ENCODE measurements at places on chromosomes 2 and 18.

- no peak for DNase-seq
Measured at GRCh38 chr18:48959921-48960920, 9.5 kb upstream of the SMAD7 start.

DNA sequence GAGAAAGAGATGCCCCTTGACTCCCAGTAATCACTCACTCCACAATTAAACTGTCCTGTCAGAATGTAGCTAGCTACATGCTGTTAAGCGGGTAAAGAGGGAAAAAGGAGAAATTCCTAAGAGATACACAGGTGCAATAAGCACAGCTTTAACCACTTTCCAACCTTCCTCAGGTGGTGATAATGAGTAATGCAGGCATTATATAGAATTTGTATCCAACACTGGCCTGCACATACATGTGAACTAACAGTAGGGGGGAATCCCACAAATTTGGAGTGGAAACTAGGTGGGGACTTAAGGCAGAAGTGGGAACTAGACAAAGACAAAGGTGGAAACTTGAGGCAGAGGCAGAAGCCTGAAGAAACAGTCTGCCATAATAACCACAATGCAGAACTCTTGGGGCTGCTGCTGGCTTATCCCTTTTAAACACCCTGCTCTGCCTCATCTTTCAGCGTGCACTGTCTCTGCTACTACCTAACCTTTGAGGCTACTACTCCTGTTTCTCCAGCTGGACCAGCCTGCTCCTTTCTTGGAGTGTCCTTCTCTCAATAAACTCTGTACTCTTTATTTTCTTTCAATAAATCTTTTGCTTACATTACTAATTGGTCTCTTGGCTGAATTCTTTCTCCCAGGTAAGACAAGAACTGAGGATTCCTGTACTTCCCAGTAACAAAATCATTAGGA lies 259.7 kb downstream of the PDE11A start:
- no peak for DNase-seq

DNA sequence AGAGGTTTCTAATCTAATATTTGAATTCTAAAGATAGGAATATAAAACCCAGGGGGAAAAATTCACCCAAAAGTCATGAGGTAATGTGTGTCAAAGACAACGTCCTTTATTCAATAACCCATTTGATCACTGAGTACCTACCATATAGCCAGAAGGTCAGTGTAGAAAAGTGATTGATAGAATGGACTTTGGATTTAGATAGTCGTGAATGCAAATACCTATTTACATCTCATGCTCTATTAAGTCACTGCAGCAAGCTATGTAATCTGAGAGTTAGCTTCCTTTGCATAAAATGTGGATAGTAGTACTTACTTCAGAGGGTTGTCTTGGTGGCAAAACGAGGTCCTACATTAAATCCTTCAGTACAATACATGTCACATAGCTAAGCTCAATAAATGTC lies 27.8 kb upstream of the TRIB2 start:
- no peak for DNase-seq

DNA sequence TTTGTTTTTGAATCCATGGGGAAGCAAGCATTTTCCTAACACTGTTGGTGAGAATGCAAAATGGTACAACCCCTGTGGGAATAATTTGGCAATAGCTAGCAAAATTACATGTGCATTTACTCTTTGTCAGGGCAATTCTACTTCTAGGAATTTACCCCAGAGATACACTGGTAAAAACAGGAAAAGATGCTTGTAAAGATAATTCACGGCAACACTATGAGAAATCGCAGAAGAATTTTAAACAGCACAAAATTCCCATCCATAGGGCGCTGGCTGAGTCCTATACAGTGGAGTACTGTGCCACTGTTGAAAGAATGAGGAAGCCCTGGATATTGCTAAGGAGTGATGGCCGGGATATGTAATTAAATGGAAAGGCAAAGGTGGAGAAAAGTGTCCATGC lies 75.8 kb downstream of the DGKD start:
- DNase-seq, result no peak

DNA sequence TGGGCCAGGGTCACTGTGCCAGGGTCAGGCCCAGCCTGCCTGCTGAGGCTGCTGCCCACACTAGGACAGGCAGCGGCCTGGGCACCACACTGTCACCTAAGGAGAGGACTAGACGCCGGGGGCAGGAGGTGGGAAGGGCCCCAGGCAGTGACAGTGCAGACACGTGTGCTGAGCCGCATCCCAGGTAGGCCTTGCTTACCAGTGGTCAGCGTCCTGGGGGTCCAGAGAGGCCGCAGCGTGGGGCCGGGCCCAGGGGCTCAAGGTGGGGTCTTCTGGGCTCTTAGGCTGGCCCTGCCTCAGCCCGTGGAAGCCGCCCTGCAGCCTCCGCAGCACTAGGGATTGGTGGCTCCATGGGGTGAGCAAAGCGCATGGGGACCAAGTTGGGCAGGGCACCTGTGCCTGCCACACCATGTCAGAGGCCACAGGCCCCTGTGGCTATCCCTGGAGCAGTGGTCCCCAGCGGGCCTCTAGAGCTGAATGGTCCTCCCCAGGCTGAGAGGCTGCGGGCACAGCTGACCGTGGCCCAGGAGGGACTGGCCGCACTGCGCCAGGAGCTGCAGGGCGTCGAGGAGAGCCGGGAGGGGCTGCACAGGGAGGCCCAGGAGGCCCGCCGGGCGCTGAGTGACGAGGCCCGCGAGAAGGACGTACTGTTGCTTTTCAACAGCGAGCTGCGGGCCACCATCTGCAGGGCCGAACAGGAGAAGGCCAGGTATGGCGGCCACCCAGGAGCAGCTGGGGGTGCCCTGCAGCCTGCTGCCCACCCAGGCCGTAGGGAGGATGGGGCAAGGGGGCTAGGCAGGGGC lies 35.2 kb upstream of the SNED1 start:
- no peak for DNase-seq

DNA sequence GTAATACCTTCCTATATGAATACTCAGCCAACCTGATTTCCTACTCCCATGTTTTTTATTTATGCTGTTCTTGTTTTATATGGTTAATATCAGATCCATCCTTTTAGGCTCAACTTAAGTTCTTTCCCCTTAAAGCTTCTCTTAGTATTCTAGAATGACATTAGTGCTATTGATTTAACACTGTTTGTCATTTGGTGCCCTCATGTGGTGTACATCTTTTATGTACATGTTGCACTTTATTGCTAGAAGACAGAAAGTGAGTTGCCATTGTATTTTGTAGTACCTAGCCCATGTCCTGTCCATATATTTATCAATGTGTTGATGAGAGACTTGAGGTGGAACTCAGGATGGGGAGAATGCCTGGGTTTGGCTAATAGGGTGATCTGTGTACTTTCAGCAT lies 2.5 kb downstream of the HTRA2 start:
- DNase-seq, result peak; percentile 30

DNA sequence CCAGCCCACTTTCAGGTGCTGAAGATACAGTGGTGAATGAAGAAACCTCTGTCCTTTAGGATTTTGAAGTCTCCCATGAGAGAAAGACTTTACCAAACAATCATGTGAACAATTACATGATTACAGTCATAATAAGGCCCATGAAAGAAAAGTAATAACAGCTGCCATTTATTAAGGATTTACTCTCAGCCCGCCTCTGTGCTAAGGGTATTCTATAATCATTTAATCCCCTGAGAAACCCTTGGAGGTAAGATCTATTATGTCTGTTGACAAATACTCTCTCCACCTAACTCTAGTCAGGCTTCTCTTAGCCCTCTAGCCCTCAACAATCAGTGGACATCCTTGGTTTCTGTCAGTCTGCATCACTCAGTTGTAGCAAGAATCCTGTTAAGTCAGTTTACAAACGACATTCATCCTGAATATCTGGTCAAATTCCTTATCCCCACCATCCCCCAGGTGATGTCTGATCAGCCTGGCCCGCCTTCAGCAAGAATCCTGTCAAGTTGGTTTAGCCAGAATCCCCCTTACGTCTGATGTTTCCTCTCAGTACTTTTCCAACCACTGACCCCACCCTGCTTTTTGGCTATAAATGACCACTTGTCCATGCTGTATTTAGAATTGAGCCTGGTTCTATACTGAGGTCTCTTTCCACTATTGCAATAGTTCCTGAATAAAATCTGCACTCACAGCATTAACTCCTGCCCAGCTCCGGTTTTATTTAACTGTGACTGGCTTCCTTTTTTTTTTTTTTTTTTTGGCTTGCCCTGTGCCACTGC lies 12.2 kb upstream of the SOCS6 start:
- DNase-seq, result no peak

DNA sequence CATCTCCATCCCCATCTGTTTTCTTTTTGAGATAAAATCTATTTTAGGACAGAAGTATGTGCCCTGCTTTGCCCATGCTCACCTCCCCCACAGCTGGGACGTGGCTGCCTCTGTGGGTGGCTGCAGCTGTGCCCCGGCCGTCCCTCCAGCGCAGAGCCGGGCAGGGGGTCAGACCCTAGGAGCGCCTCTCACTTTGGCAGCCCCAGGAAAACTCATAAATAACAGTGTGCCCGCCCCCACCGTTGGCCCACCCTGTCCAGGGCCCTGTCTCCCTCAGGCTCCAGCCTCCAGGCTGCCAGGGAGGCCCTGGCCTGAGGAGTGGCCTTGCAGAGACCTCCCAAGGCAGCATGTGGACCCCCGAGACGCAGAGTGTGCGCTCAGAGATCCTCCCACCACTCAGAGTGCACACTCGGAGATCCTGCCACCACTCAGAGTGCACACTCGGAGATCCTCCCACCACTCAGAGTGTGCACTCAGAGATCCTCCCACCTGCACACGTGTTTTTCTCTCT lies 178.1 kb downstream of the TWIST2 start:
- DNase-seq, result no peak

- DNase-seq, result no peak
Measured at GRCh38 chr2:219510512-219511135, 3.7 kb upstream of the ASIC4 start.

DNA sequence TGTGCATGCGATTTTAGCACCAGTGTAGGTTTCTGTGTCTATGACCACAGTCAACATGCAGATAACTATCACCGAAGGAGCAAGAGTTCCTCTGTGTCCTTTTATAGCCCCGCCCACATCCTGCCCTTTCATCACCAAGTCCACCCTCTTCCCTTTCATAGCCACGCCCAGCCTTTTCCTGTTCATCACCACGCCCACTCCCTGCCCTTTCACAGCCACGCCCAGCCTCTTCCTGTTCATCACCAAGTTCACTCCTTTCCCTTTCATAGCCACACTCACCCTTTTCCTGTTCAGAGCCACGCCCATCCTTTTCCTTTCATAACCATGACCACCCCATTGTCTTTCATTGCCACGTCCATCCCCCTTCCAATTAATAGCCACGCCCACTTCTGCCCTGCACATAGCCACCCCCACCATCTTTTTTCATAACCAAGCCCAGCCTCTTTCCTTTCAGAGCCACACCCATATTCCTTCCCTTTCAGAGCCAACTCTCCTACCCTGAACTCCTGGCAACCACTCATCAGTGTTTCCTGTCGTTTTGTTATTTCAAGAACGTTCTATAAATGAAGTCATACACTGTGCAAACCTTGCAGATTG lies 273.9 kb downstream of the MYT1L start:
- peak; percentile 69 for DNase-seq

Measured in central memory CD4-positive, alpha-beta T cell (primary cell).